ENCODE measurements at places on chromosomes 4 and X.

DNA sequence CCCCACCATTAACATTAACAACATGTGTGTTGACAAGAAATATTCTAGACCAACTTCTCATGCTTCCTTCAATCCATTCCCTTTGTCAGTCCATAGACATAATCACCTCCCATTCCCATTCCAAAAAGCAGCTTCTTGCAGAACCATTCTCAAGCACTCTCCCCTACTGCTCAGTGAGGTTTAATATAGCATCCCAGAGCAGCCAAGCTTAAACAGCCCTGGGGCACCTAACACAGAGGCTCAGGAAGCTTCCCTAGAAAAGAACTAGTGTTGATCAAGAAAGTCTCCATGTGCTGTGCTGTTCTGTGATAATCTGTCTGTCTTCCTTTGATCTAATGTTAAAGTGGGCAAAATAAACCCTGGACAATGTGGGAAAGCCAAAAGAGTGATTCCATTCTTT, 174.2 kb upstream of the NOCT start:
- no peak for DNase-seq

DNA sequence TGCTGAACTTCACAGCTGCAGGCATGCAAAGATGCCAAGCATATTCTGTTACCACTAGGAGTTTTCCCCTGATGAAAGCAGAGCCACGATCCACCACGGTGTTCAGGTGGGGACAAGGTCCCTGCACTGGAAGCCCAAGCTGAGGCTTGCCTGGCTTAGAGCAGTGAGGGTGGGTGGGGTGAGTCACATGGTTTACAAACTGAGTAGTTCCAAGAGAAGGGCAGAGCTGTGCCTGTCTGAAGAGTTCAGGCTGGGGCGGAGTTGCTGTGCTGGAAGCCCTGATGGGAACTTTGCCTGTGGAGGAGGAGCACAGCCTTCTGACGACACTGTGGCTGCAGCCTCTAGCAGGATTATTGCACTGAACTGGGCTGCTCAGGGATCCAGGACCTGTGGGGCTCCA, 45.5 kb downstream of the FAM9B start:
- no peak for DNase-seq

GRCh38 chr4:15569746-15570145, 85.4 kb downstream of the FBXL5 start:
- DNase-seq: no peak

DNA sequence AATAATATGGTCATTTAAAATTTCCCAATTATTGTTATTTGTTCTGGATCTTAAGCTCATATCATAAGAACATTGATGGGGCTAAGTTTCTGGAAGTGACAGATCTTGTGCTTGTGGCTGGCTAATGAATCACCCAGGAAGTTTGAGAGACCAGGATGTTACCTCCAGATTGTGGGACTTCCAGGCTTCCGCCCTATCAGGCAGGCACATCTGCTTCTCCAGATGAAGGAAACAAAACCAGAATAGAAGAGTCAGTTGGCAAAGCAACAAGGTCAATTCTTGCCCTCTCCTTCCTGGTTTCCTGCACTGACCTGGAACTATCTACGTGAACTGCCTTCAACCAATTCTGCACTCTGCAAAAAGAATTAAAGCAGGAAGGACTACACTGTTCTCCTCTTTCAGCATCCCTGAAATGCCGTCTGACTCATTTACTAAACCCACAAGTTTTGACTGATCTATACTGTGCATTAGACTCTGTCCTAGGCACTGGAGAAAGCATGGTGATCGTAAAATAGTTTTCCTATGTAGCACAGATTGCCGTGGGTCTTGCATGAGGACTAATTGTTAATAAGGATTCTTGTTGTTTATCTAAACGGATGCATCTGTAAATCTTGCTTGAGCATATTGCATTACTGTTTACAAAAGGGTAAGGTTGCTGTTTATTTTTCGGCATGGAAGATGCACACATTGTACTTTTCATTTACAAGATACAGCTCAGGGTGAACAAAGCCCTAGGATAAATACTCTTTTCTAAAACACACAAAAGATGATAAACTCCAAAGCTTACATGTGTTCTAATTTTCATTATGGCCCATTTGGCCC, 74.6 kb downstream of the AMELX start:
- peak; percentile 85 for DNase-seq

GRCh38 chr4:70624226-70624793, 4.2 kb upstream of the ENAM start:
- DNase-seq: no peak

DNA sequence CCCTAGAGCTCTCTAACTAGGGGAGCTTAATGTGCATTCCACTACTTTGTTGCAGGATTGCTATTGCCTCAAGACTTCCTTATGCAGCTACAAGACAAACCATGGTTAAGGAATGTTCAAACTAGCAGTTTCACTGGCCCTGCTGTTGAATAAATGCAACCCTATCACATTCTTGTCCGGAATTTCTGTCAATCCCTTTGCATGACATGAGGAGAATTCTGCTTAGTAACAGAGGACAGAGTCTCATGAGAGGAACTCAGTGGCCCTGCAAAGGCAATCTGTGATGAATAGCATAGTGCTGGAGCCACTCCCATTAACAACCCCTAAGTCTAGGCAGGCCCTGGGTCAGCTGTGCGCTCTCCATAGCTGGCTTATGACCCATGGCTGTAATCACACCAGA, 30.7 kb upstream of the SGMS2 start:
- no peak for DNase-seq

- DNase-seq: no peak
Observed at GRCh38 chr4:828641-829271, 2.8 kb upstream of the CPLX1 start.

DNA sequence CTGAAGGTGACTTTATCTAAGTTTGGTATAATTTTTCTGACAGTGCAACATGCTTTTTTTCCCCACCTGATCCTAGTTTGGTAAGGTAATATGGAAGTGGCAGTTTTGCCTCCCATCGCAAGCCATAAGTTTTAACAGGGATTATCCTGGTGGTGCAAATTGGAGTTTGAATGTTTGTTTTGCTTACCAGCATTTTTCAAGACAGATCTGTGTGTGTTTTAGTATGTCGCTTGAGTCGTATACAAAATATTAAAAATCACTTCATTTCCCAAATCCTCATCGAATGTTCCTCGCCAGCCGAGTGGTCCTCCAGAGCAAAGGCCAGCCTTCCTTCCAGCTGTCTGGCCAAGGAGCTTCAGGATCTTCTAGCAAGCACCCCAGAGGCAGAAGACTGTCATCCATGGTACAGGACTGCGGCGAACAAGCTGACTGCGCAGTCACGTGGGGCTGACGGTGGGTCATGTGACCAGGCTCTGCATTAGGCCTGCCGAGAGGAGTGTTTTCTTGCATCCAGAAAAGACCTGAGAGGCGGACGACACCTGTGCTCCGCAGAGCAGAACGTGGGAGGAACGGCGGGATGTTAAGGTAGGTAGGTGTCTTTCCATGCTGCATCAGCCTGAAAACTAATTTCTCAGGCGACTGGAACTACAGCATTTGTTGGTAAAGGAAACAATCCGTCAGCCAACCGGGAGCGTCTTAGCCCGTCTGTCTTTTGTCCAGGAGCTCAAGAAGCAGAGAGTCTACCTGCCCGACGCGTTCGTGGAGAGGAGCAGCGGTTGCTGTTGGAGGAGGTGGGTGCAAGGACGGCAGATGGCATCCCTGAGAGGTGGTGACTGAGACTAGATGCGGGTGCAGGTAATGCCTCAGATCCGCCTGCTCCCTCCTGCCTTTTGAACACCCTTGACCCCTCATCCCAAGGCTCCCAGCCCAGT, at the start of gene GPRASP3:
GPRASP3 (plus strand) TSS at position 507 of the 932 bp plus-strand sequence. CDS start 28,253 bp downstream, outside the sequence.
- DNase-seq: peak; percentile 66

GRCh38 chr4:171516694-171517093, 296.5 kb upstream of the GALNTL6 start:
- no peak for DNase-seq

DNA sequence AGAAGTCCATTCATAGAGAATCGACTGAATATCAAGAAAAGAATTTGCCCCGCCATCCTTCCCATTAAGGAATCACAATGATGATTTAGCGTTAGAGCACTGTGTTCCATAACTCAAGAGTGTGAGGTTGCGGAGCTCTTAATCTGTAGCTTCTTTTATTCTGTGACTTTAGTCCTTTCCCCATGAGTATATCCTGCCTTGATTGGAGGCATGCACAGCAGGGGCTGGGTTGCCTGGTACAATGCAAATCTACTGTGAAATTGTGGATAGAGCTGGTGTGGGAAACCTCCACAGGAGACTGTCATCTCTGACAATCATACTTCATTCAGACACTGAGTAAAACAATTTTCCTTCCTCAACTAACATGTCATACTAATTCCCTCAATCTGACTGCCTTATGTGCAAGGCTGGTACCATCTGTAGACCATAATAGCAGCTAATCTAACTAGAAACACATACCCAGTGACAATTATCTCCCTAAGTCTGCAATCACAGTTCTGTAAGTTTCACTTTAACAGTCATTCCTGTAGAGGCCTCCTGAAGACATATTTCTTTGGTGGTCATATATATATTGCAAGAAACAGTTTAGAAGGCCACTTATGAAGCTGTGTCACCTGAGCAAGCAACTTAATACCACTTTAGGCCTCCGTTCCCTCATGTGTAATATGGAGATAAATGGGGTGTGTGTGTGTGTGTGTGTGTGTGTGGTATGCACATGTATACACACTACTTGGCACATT, 355.2 kb upstream of the FAM241A start:
- DNase-seq: no peak

DNA sequence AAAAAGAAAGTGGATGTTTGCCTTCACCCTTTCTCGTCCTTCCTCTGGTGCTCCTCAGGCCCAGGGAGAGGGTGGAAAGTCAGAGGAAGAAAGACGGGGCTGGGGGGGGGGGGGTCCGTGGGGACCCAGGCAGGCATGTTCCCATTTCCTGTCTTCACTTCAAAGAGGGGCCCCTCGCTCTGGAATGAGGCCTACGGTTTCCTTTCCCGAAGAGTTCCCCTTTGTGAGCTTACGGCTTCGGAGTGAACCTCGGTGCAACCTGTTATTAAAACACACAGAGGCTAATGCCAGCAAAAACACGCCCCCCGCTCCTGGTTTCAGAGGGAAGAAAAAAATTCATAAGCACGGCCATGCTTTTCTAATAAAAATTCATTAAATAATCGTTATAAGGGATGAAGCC, 40.1 kb downstream of the SHOX start:
- no peak for DNase-seq

DNA sequence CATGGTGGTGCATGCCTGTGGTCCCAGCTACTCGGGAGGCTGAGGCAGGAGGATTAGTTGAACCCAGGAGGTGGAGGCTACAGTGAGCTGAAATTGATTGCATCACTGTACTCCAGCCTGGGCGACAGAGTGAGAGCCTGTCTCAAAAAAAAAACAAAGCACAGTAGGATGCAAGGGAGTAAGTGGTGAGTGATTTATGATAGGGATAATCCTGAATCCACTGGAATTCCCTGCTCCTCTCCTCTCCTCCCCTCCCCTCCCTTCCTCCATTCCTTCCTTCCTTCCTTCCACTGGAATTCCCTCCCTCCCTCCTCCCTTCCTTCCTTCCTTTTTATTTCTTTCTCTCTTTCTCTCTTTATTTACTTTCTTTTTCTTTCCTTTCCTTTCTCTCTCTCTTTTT, 40.9 kb upstream of the NKRF start:
- no peak for DNase-seq

DNA sequence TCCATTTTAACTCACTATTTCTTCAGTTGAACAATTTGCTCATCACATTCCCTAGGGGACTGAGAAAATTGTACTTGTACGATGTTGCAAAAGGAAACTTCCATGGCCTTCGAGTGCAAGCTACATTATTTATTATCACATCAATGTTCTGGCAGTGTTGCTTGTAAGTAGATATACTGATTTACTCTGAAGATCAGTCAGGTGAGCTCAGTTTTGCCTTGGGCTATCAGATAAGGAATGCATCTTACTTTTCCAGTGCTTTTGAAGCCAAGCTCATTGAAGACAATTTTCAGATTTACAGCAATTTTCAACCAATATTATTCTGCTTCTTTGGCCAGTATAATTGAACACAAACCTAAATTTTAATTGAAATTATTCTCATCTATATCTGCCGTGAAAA, 1296.9 kb downstream of the RAPGEF2 start:
- DNase-seq: no peak

GRCh38 chrX:119391279-119391678, 7.9 kb upstream of the SLC25A43 start:
- peak; percentile 54 for DNase-seq

Data from hematopoietic multipotent progenitor cell treated with erythropoietin and hydrocortisone succinate and interleukin-3 and kit ligand, for 8 days (in vitro differentiated cells).